NCI-H187 treated with DMSO at 0.1 percent for 48 hours (cell line): ENCODE measurements at places on chromosomes 16 and 17.

GRCh38 chr17:79849953-79850352 is 10.7 kb upstream of the CBX4 start:
- DNase-seq = no peak

DNA sequence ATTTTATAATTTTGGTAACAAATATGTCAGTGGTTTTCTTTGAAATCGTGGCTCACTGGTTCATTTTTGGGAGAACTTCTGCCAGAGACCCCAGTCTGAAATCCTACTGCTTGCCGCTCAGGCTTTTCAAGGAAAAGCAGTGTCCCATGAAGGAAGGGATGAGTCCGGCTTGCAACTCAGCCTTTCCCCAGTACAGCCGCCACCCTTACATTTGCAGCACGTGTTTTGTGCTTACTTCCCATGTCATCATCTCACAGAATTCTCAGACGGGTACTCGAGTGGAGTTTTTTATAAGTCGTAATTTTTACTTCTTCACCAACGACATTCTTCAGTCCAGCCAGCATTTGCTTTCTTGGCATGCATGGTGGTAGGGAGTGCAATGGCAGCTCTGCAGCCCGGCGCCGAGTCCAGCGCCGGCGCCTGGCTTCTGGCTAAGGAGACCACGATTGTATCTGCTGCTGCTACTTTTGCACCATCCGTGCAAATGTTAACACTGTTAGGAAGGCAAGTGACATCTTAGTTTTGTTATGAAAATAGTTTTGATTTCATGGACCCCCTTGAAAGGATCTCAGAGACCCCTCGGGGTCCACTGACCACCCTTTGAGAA is 111.0 kb downstream of the AMFR start:
- DNase-seq = no peak

GRCh38 chr17:48732688-48733629 is 4.4 kb upstream of the HOXB13 start:
- DNase-seq = no peak

DNA sequence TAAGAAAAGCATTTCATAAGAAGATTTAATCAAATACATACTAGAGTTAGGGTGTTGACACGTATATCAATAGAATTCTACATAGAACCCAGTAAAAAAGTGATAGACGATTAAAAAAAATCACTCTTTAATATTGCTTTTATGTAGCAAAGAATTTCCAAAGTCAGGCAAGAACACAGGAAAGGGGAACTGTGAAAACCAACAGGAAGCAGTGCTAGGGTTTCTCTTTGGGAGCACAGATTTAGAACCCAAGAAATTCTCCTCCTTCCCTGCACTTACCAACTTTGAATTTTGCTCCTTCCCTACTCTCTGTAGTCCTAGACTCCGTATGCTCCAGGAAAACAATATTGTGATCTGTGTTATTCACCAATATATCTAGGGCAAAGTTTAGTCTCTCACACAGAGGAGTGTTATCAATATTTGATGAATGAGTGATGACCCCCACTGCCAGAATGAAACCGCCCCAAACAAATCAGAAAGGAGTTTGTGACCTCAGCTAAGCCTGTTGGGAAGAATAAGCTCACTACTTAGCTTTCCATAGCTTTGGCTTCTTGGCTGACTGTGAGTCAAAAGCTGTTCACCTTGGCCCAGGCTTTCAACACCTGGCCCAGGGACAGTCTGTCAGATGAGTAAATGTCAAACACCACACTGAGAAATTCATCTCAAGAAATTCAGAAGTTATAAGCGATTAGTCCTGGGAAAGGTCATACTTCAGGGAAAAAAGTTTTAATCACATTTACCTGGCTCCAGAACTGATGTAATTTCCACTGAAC is 8.6 kb downstream of the RFWD3 start:
- no peak for DNase-seq

GRCh38 chr16:56282451-56282850 is 91.2 kb downstream of the GNAO1 start:
- no peak for DNase-seq
